ENCODE measurements at places on chromosomes 1 and 21.

DNA sequence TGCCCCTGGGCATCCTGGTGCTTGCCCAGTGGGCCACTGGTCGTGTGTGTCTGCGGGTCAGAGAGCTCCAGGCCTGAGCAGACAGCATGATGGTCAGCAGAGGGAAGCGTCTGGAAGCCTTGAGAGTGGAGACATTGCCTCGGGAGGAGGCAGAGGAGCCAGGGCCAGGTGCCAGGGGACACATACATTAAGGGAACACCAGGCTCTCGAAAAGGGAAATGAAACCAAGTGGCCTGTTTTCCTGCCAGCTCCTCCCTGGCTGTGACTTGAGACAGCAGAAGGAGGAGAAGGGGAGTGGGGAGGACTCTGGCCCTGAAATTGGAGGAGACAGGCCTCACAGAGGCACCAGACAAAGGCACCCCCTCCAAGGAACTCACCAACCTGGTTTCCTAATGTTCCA, 62.4 kb upstream of the LRP8 start:
- no peak for DNase-seq

DNA sequence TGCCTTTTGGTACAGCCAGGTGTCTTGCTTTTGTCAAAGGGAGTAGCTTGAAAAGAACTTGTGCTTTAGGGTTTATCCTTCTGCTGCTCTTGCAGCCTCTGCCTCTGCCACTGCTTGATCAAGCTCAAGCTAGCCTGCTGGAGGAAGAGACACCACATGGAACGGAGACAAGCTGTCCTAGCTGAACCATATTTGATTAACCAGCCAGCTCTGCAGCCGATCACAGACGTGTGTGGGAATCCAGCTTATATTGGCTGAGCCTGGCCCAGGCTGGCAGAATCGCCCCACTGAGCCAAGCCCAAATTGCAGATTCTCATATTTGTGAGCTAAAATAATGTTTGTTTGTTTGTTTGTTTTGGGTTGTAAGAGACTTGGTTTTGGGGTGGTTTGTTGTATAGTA, 18.7 kb upstream of the FAM78B start:
- DNase-seq = no peak

DNA sequence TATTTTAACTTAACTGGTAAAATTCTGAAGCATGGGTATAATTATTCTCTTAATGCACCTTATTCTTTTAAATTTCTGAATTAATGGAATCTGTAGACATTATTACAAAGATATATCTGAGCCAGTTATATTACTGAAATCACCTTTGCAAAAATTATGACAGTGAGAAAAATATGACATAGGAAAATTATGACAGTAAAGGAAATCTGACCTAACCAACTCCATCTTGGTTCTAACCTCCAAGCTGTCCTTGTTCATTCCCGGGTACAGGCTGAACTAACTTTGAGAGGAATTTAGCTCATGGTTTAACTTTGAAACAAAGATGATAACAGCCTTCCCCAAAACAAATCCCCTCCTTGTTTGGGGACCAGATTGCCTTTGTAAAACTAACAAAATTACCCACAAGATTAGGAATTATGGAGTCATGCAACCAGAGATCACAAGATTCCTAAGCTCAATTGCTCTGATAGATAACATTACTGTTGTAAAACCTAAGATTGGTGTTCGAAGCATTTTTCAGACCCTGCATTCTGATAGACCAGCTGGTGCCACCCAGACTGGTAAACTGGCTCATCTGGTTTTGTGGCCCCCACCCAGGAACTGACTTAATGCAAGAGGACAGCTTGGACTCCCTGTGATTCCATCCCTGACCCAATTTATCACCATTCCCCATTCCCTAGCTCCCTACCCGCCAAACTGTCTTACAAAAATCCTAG, 9.4 kb upstream of the CD55 start:
- no peak for DNase-seq

DNA sequence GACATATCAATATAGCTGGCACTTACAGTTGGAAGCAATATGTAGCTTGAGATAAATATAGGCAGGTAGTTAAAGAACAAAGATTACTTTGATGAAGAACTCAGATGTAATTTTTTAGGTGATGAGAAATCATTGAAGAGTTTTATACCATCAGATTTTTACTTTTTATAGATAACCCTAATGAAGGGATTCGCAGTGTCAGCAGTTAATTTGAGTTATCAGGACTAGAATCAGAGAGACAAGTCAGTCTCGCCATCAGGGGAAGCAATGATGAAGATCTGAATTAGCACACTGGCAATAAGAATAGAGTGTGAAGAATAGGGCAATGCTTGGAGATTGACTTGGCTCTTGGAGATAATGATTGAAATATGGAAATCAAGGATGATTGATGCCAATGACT, 342.5 kb downstream of the PDE4B start:
- DNase-seq = no peak

DNA sequence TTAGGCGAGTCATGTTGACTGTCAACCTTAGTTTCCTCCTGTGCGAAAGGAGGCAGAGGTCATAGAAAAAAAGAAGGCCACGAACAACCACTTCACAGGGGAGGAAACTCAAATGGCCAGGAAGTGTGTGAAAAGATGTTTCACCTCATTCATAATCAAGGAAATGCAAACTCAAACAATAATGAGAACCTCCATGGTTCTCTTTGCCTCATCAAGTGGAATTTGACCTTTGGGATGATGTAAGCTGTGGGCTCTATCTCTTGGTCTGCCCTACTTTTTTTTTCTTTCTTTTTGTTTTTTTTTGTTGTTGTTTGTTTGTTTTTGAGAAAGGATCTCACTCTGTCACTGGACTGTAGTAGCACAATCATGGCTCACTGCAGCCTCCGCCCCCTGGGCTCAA, 55.9 kb upstream of the GRHL3 start:
- no peak for DNase-seq

GRCh38 chr1:117964290-117965038, 34.9 kb downstream of the WDR3 start:
- DNase-seq = no peak

GRCh38 chr1:205396967-205397616, 24.8 kb downstream of the LEMD1 start:
- DNase-seq = no peak

GRCh38 chr1:192443616-192444015, 126.8 kb downstream of the RGS21 start:
- no peak for DNase-seq

- DNase-seq = no peak
Measured at GRCh38 chr1:47686731-47687630, 249.1 kb downstream of the FOXD2 start.

DNA sequence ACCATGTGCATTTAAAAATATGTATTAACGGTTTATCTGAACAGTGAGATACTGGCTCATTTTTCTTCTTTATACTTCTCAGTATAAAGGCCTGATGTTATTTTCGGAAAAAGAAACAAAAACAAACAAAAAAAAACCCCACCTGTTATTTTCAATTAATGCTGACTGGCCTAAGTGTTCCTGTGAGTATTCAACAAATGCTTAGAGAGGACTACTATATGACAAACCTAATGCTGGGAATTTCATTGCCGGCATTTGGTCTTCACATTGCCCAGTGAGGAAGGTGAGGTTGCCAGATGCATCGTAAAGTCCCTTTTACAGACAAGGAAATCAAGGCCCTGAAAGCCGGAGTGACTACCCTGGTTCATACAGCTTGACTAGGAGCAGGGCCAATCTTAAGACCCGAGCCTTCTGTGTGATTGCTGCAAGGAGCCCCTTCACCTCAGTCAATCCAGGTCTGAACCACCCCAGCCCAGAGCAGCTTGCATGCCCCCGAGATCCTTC, 599 bp downstream of the MRPL24 start:
- DNase-seq = no peak

DNA sequence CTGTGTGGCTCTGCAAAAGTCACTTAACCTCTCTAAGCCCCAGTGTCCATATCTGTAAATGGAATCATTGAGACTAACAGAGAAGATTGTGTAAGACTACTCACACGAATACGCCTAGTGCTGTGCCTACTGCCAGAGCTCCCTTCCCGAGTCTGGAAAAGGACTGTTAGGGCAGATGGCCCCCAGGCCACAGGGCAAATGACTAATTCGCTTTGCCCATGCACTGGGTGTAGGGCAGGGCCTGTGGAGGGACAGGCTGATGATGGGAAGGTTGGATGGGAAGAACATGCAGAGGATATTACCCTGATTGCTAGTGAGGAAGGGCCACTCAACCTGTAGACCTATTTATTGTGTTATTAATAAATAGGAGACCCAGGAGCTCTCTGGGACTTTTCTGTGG, 4.2 kb upstream of the GPR61 start:
- no peak for DNase-seq

GRCh38 chr1:165630629-165631341, at the start of gene MGST3:
Gene MGST3, plus strand, starts transcription at chr1:165631234. Its CDS starts 18,614 bp downstream, at chr1:165649848.
- DNase-seq = peak; percentile 95

Measured in activated CD4-positive, alpha-beta T cell treated with anti-CD3 and anti-CD28 coated beads for 4 hours (primary cell).